Fibroblast of skin of left quadriceps (primary cell): ENCODE measurements at places on chromosomes 6 and 20.

GRCh38 chr6:38846844-38847243, 131.7 kb downstream of the DNAH8 start:
- DNase-seq: no peak

- DNase-seq: no peak
Observed at GRCh38 chr6:112590326-112590725, 243.2 kb downstream of the RFPL4B start.

GRCh38 chr6:148524976-148525375, 182.3 kb downstream of the SASH1 start:
- no peak for DNase-seq

DNA sequence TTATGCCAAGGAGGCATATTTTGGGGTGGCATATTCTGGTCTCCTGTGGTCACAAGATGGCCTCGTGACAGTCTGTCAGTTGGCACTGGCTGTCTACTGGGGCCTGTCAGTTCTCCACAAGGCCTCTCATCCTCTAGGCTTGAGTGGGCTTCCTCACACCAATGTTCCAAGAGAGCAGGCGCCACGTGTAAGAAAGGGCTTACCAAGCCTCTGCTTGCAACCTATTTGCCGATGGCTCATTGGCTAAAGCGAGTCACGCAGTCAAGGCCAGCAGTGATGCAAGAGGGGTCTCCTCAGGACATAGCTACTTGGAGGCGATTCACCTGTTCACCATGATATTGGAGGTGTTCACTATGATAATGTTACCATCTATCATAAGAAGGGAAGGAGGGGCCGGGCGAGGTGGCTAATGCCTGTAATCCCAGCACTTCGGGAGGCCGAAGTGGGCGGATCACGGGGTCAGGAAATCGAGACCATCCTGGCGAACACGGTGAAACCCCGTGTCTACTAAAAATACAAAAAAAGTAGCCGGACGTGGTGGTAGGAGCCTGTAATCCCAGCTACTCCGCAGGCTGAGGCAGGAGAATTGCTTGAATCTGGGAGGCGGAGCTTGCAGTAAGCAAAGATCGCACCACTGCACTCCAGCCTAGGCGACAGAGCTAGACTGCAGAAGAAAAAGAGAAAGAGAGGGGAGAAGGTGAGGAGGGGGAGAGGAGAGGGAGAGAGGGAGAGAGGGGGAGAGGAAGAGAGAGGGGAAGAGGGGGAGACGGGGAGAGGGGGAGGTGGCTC, 35.3 kb downstream of the C6orf52 start:
- no peak for DNase-seq

GRCh38 chr6:89970609-89971337, 76.5 kb downstream of the GJA10 start:
- DNase-seq: peak; percentile 47

DNA sequence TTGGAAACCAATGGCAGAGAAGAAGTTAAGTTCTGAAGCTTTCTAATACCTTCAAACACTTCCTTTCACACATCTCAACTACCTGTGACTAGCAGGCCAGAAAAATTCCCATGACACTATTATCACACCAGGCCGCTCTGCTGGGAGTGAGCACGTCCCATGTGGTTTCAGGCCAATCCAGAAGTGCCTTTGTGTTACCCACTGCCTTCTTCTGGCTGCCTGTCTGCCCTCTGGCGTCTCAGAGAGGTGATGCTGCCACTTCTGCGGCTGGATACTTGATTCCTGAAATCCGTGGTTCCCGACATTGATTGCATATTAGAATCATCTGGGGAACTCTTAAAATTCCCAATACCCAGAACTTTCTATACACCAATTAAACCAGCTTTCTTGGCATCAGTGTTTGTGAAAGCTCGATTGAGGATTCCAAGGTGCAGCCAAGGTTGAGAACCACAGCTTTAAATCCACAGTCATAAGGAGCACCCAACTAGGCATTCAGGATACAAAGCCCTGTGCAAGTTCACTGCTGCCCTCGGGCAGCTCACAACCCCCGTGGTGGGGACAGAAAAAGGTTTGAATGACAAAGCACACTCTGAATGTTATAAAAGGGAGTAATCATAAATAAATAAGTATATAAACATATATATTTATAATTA, 65.6 kb downstream of the STMND1 start:
- peak; percentile 10 for DNase-seq

DNA sequence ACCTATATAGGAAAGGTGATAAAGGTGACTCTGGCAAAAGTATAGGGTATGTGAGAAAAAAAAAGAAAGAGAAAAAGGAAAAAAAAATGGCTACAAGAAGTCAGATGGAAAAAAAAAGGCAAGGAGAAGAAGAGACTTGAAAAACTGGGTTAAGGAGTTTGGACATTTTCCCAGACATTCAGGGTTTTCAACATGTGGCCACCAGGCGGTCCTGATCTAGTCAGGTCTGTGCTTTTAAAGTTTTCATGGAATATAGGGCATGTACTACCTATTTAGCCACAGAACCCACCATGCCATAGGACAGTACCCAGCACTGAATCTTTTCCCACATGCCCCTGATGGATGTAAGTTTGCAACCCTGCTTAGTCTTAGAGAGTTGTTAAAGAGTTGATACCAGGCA, 433.7 kb downstream of the MAFB start:
- no peak for DNase-seq

DNA sequence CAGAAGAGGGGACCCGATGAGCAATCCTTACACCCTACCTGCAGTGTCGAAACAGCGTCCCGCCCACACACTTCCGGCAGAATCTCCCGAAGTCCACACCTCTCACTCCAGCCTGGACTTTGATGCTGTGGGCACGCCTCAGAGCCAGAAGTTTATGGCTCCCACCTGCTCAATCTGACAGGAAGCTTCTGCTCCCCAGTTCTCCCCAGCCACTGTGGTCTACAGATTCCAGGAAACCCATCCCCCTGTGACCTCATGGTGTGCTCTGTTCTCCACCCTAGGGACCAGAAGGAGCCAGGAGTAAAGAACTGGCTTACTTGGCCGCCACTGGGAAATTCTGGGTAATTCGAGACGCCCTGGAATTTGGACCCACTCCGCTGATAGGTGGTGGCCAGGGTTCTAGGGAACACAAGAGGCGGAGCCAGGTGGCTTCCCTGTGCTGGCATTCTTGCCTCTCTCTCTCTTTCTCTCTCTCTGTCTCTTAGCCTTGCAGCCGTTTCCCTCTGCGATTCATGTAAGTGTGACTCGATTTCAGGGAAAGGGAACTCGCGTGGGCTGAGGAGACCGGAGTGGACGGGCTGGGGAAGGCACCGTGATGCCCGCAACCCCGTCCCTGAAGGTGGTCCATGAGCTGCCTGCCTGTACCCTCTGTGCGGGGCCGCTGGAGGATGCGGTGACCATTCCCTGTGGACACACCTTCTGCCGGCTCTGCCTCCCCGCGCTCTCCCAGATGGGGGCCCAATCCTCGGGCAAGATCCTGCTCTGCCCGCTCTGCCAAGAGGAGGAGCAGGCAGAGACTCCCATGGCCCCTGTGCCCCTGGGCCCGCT, at the start of gene TRIM15:
TRIM15 (plus strand) TSS at position 457 of the 828 bp plus-strand sequence; CDS start at position 596, 139 bp downstream.
- no peak for DNase-seq

GRCh38 chr6:83735461-83735860, 26.6 kb upstream of the SNAP91 start:
- no peak for DNase-seq

- no peak for DNase-seq
Observed at GRCh38 chr6:6631534-6632276, 43.2 kb downstream of the LY86 start.

DNA sequence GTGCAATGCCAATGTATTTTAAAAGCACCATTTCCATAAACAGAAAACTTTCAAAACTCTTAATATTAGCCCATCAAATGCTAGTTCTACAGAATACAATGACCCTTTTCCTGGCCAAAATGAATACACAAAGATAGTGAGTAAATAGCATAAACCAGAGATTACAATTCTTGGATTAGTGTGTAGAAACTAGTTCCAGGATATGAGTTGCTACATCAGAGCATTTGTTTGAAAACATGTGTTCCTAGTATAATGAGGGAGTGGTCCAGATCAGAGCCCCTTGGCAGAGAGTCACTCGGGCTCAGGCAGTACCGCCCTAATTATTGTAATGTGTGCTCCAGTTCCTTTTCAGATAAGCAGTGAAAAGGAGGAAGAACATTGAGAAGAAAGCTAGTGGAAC, 63.7 kb upstream of the COL21A1 start:
- DNase-seq: no peak

- no peak for DNase-seq
Observed at GRCh38 chr6:106053484-106054205, 32.5 kb upstream of the PRDM1 start.

DNA sequence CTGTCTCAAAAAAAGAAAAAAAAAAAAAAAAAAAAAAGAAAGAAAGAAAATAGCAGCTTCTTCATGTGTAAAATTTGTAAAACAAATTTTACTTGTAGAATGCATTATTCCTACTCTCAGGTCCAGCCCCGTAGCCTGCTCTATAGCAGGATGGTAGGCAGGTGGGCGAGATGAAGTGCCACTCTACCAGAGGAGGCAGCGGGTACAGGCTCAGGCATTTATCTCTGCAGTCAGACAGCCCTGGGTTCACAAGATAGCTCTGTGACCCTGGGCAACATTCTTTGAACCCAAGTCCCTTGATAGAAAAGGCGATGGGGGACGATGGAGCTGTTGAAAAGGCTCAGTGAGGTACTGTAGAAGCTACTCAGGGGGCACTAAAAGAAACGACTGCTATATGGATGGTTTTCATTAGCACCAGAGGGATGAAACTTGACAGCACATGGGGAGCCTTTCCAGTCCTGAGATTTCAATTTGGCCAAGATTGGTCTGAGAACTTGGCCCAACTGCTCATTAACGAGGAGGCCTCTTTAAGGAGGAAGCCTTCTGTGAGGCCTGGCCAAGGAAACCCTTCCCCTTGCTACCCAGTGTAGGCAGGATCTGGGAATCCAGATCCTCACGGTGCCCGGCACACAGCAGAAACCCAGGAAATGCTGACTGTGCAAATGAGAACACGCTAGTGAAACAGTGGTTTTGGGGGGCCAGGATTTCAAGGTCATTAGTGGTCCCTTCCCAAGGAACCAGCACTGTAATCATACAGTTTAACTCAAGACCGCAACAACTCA, 63.1 kb downstream of the MYH7B start:
- no peak for DNase-seq

GRCh38 chr20:2108987-2109386, 7.4 kb downstream of the STK35 start:
- peak; percentile 58 for DNase-seq

DNA sequence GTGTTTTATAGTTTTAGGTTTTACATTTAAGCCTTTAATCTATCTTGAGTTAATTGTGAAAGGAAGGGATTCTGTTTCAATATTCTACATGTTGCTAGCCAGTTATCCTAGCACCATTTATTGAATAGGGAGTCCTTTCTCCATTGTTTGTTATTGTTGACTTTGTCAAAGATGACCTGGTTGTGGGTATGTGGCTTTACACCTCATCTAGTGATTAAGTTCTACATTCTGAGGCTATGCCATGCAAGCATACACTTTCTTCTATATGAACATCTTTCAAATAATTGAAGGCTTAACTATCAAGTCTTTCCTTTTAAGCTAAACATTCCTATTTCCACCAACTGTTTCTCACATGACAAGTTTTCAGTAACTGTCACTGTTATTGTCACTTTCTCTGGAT, 46.1 kb downstream of the ME1 start:
- no peak for DNase-seq

DNA sequence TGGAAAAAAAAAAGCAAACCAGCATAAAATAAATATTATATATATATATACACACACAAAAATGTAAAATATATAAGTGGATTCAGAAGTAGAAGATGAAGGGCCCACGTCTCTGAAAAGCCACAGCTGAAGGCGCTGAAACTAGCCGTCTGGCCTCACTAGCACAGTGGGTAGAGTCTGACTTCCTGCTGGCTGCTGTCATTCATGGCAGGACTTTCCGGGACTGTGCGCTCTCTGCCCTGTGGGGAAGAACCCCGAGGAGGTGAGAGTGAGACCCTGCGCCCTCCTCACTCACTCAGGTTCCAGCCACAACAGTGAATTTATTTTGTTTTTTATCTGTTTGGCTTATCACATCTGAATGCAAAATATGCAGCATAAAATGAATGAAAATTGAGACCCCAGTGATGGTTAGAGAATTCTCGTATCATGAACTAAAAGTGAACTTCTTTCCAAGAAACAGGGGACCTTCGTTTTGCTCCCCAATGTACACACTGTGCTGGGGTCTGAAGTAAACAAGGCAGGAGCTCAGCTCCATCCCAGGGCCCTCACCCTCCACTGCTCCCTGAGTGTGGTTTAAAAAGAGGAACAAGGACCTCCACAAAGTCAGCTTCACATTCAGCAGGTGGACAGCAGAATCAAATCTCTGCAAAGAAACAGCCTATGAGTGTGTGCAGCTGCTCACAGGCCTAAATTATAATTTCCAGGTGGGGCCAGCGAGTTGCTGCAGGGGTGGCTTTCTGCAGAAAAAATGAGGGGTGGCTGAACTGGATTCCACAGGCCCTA, 1.3 kb upstream of the RAMACL start:
- DNase-seq: no peak

DNA sequence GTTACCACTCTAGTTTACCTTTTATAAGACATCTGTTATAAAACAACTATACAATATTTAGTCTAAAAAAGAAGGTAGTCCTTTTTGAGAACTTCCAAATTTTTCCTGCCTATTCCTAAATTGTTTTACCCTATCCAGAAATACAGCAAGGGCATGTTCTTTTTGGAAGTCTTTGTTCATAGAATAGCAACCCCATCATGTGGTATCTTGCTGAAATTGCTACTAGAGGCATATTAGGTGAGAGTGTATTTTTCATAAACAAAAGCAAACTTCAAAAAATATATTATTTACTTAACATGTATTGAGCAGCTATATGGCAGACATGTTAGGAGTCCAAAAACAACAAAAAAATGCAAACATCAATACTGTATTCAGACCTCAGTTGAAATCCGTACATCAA, 371.8 kb upstream of the NRSN1 start:
- no peak for DNase-seq

GRCh38 chr6:116447496-116448011, 13.6 kb upstream of the CALHM6 start:
- peak; percentile 98 for DNase-seq

- no peak for DNase-seq
Observed at GRCh38 chr6:141164042-141164743, 968.5 kb upstream of the GJE1 start.

- no peak for DNase-seq
Observed at GRCh38 chr6:47428746-47429664, 48.6 kb upstream of the CD2AP start.

DNA sequence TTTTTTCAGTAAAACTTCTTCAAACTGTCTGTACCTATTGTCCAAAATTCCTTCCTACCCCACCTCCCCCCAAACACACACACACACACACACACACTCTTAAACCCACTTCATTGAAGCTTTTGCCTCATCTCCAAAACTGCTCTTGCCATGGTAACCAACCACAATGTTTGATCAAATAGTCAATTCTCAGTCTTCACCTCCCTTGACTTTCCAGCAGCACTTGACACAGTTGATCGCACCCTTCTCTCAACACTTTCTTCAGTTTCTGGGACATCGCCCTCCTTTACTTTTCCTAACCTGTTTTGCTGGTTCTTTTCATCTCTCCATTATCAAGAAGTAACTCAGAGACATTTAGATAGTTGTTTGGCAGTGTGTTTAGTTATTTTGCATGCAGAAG, 71.5 kb upstream of the COL21A1 start:
- no peak for DNase-seq
